ENCODE measurements at places on chromosomes 6 and 20. TPM values are rescaled to one million over a fixed set of nuclear protein-coding genes. Genes with fewer than 3 reads are reported as not detected.

NHLRC1 gene
- 2.3 TPM for polyA plus RNA-seq

GHRH gene
- polyA plus RNA-seq, result not detected

COL21A1 gene
- 121 TPM for polyA plus RNA-seq

C6orf163 gene
- polyA plus RNA-seq, result 7.5 TPM

DNA sequence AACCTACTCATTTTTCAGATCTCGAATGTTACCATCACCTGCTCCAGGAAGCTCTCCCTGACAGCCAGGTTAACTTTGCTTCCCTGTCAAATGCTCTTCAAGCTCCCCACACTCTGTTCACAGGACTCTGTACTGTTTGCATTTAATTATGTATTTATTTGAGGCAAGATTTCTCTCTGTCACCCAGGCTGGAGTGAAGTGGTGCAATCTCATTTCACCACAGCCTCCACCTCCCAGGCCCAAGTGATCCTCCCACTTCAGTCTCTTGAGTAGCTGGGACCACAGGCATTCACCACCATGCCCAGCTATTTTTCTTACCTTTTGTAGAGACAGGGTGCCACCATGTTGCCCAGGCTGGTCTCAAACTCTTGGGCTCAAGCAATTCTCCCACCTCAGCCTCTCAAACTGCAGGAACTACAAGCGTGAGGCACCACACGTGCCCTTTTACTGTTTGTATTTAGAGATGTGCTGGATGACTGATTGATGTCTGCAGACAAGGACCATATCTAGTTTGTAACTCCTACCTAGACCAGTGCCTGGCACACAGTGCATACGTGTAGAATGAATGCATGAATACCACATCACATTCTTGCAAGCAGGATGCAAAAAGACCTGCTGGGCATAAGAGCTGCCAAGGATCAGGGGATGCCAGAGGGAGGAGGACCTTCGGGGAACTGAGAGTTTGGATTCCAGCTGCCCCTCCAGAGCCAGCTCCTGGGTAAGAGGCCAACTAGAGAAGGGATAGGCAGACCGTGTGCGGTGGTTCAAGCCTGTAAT, 15.6 kb upstream of the CBFA2T2 start:
- no peak for DNase-seq

All from renal cortex interstitium (tissue), 15 donors.